ENCODE measurements at places on chromosomes 1 and 21.

- no peak for DNase-seq
Measured at GRCh38 chr1:45934947-45935346, 131.5 kb downstream of the MAST2 start.

- DNase-seq: no peak
Measured at GRCh38 chr1:155004352-155005075, 1.9 kb downstream of the ZBTB7B start.

GRCh38 chr1:51986718-51987117 lies 3.8 kb downstream of the RAB3B start:
- DNase-seq: no peak

DNA sequence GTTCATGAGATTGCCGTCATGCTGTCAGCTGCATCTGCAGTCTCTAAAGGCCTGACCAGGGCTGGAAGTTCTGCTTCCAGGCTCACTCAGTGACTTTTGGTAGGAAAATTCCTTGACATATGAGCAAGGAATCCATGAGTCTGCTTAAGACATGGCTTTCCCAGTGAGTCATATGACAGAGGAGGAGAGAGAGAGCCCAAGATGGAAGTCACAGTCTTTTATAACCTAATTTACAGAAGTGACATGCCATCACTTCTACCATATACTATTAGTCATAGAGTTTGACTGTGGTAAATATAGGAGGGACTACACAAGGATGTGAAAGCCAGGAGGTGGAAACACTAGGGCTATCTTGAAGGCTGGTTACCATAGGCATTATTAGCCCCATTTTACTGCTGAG lies 115.2 kb downstream of the ROR1 start:
- no peak for DNase-seq

GRCh38 chr1:116909512-116910378 lies at the start of gene PTGFRN:
PTGFRN (plus strand) TSS chr1:116909916; CDS start chr1:116910204, 288 bp downstream.
- peak; percentile 42 for DNase-seq

- peak; percentile 90 for DNase-seq
Measured at GRCh38 chr1:243254233-243254926, 701 bp downstream of the CEP170 start.

GRCh38 chr1:209335178-209335577 lies 248.3 kb upstream of the CAMK1G start:
- peak; percentile 58 for DNase-seq

DNA sequence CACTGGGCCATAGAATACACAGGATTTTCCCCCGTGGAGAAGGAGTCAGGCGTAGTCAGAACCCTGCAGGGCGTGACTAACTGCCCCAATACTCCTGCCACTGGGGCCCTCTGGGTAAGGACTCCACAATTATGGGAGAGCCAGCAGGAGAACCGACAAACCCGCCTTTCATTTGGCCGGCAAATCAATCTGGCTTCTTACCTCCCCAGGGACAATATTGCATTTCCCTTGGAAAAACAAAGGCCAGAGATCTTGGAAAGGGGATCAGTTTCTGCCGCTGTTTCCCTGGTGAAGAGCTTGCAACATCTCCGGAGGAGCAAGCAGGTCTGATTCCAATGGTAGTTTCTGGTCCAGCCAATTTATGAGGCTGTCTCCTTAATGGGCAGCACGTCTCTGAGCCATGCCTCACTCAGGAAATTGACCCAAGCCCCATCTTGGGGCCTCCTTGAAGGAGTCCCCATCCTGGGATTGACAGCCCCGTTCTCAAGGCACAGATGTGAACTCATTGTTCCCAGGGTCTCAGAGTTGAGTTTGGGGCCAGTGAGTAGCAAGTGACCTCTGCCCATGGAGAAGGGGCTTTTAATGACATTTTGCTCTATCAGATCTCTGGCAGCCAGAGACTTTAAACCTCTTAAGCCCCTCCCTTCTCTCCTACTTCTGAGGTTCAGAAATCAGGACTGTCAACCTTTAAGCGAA lies 4.3 kb downstream of the TRABD2B start:
- DNase-seq: no peak

- DNase-seq: no peak
Measured at GRCh38 chr1:17630048-17630830, 90.7 kb downstream of the ARHGEF10L start.

DNA sequence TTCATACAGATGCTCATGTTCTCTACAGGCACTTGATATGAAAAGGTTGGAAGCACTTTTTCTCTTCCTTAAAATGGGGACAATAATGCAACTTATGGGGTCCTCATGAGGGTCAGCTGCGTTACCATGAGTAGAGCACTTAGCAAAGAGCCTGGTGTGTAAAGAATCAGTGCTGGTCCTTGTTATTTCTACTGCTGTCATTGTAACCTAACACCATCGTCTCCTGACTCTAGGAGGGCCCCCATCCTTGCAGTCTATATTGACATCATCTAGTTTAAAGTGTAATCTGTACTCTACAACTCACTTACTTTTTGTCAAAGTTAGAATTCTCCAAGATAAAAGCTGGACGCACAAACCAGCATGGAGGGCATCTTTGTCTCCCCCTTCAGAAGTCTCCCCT lies 2.4 kb downstream of the CAPN9 start:
- DNase-seq: no peak

GRCh38 chr1:76770979-76771378 lies 96.3 kb upstream of the ST6GALNAC5 start:
- DNase-seq: no peak

DNA sequence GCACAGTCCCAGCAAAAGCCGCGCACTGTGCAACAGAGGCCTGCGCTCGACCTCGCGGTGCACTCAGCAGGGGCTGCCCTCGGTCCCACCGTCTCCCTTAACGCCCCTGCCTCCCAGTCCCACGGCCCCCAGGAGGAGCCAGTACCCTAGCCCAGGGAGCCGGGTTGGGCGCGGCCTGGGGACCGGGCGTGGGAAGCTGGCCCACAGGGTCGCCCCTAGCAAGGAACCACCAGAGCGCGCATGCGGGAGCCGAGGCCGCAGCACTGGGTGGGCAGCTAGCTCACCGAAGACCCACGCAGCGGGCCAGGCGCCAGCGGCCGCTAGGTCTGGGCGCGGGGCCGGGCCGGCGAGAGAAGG lies 21.6 kb upstream of the ZNF678 start:
- DNase-seq: no peak

DNA sequence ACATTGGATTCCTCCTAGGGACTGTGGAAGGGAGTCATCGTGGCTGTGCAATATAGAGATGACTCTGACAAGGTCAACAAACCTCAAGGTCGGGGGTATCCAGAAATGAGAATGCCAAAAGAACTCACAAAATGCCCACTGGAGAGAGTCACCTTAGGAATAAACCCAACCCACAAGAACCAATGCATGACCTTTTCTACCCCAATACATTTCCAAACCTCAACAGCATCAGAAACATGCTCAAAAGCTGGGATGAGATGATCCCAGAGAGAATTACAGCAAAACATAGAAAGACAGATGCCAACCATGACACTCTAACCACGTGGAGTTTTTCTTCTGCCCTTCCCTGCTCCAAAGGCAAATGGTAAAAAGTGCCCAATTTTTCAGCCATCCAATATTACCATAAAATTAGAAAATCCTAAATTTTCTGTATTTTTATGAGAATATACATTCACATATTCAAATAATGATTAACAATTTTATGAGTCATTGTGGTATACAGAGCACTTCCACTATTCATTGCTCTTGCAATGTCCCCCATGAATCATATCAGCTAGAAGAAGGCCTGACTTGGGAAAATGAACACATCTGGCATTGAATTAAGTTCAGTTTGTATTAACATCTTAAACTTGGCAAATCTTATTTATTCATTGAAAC lies 88.2 kb upstream of the PALMD start:
- DNase-seq: no peak

DNA sequence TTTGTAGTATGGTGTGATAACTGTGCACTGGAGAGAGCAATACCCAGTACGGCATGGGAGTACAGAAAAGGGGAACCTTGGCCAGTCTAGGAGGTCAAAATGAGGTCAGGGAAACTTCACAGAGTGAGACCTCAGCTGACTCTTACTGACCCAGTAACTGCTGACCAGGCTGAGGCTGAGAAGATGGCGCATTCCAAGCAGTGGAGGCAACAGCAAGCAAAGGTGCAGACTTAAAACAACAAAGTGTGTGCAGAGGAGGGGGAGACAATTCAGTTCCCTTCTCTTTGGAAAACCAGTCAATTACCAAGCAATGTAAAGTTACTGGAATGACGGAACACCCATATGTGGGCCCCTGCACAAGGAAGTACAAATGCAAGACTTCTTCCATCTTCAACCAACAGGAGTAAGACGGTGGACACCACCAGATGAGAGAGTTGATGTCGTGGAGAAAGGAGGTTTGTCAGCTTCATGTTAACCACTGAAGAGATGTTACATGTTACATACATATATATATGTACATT lies 54.6 kb upstream of the PRDX6 start:
- peak; percentile 45 for DNase-seq

- peak; percentile 96 for DNase-seq
Measured at GRCh38 chr1:160862203-160863060, at the start of gene CD244. CD244 (minus strand) TSS chr1:160862887; CDS start chr1:160862677, 210 bp downstream.

- no peak for DNase-seq
Measured at GRCh38 chr1:217847643-217848042, 216.5 kb downstream of the SPATA17 start.

GRCh38 chr1:243420946-243421685 lies 165.3 kb downstream of the SDCCAG8 start:
- no peak for DNase-seq

- peak; percentile 18 for DNase-seq
Measured at GRCh38 chr21:31781737-31782136, 49.8 kb upstream of the SCAF4 start.

DNA sequence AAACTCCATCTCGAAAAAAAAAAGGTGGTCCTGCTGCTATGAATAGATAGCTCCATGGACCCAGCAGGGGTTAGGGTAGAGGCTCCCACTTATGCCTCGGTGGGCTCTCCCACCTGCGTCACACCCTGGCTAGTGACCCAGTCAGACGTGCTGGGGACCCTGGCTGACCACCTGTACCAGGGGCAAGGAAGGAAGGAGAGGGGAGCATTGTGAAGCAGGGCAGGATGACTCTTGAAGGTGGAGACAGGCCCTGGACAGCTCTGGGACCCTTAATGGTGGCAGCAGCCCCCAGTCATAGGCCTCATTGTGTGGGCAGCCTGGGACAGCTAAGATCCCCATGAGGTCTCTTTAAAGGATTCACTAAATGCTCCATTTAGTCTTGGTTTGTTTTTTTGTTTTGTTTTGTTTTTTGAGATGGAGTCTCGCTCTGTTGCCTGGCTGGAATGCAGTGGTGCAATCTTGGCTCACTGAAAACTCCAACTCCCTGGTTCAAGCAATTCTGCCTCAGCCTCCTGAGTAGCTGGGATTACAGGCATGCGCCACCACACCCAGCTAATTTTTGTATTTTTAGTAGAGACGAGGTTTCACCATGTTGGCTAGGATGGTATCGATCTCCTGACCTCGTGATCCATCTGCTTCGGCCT lies 10.4 kb upstream of the SNAPIN start:
- no peak for DNase-seq

GRCh38 chr1:201885531-201886075 lies 3.1 kb upstream of the SHISA4 start:
- peak; percentile 84 for DNase-seq
